ENCODE measurements at places on chromosomes 16 and 17. TPM values are rescaled to one million over a fixed set of nuclear protein-coding genes. Genes with fewer than 3 reads are reported as not detected.

DNA sequence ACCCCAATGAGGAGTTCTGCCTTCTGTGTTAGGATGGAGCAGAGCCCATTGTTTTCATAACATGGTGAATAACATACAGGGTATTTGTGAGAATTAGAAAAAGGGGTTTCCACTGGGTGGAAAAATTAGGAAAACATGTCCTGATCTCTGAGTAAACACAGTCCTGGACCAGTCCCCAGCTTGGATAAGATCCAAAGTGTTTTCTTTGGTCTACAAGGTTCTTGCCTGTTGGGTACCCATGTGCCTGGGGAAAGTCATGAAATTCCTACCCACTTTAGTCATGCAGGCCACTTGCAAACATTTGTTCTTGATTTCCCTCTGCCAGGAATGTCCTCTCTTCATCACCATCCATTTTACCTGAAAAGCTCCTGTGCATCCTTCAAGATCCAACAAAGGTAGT is 164.8 kb upstream of the DYNLRB2 start:
- H3K36me3 ChIP-seq, result no peaks in the 10 kb centered on the region
- no peak overlapping the region for H3K27ac ChIP-seq
- no peaks in the 10 kb centered on the region for H3K27me3 ChIP-seq
- no peak overlapping the region for H3K4me3 ChIP-seq

DNA sequence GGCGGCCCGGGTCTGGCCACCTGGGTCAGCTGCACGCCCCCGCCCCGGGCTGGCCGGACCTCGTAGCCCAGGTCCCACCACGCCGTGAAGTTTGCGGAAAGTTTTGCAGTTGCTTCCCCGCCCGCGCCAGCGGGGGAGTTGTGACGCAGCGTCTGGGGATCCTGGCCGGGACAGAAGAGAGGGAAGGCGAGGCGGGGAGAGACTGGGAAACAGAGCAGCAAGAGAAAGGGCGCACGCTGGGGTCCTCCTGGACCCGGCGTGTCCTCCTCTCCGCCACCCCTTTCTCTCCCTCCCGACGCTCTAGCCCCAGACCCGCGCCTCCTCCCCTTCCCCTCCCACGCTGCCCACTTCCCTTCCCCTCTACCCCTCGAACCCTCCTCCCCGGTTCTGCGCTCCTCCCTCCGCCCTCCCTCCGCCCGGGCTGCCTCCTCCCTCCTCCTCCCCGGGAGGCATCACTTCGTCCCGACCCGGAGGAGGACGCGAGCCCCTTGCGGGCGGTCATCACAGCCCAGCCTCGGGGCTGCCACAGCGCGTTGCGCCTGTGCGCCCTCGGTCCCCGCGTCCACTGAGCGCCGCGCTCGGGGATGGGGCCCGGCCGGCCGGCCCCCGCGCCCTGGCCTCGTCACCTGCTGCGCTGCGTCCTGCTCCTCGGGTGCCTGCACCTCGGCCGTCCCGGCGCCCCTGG is at the start of gene MRC2:
MRC2 (plus strand) TSS at position 452 of the 685 bp plus-strand sequence; CDS start at position 585, 133 bp downstream.
- H3K4me1 ChIP-seq, result peaks cover 40% of the 10 kb centered on the region
- H3K27ac ChIP-seq, result peak within 1 kb of the TSS; percentile 91
- no peaks in the 10 kb centered on the region for H3K36me3 ChIP-seq
- H3K4me3 ChIP-seq, result peak within 1 kb of the TSS; percentile 60
- peaks cover 16% of the 10 kb centered on the region for H3K27me3 ChIP-seq

- peaks cover 22% of the 10 kb centered on the region for H3K27me3 ChIP-seq
- no peak overlapping the region for H3K4me3 ChIP-seq
- DNase-seq, result no peak
- H3K4me1 ChIP-seq, result peaks cover 50% of the 10 kb centered on the region
These were observed 3.1 kb upstream of the BAIAP2 start for GRCh38 chr17:81031566-81032550.

DNA sequence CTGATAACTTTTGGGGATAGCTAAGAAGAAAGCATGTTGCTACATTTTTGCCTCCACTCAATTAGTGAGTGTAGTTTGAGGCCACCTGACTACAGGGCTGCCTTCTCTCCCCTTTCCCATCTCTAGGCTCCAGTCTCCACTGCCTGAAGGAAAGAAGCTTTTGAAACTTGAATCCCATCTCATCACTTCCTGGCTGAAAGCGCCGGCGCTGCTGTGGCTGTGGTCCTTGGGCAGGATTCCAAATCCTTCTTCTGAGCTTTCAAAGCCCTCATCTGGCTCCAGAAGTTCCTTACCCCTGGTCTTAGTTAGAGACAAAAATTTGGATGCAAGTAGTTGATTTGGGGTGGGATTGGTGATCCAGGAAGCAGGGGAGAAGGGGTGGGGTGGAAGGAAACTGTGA is 119.4 kb downstream of the FOXL1 start:
- no peaks in the 10 kb centered on the region for H3K36me3 ChIP-seq
- H3K27me3 ChIP-seq, result no peaks in the 10 kb centered on the region
- no peak overlapping the region for H3K27ac ChIP-seq
- H3K4me3 ChIP-seq, result no peak overlapping the region
- no peak for DNase-seq
- H3K4me1 ChIP-seq, result no peaks in the 10 kb centered on the region

The TBX21 gene
- total RNA-seq, result 2.0 TPM

The KCNJ18 gene
- total RNA-seq, result not detected
